ENCODE measurements at places on chromosomes 3 and 15.
A peak's percentile ranks its signal among the peaks of the same experiment; 100 is the strongest.

DNA sequence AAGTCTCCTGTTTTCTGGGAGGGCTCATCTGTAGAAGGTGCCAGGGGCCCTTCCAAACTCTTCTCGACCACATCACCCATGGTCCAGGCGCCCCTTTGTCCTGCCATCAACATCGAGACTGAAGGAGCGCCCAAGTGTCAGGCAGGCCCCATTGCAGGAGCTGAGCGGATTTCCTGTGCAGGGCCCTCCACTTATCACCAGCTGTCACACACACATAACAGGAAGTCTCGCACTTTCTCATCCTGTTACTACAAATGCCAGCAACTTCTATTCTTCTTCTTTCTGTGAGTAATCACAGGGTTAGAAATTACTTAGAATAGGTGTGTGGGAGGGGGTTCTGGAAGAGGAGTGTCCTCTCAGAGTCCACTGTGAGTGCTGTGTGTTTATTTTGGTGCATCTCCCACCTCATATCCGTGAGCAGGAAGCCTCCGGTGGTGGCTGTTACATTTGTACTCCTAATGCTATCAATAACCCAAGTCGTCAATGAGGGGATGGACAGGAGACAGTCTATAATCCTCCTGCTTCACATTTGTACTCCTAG is at the start of gene KLHL6:
Gene KLHL6 (minus strand): TSS at position 166 of the 541 bp plus-strand sequence. CDS start 53 bp downstream, at position 113.
- no peak for DNase-seq

- no peak for DNase-seq
Observed at GRCh38 chr15:63226966-63227401, 37.6 kb downstream of the RAB8B start.

- DNase-seq = no peak
Observed at GRCh38 chr15:68249058-68249713, 19.7 kb upstream of the CLN6 start.

- no peak for DNase-seq
Observed at GRCh38 chr15:80619680-80620079, 75.4 kb upstream of the ABHD17C start.

DNA sequence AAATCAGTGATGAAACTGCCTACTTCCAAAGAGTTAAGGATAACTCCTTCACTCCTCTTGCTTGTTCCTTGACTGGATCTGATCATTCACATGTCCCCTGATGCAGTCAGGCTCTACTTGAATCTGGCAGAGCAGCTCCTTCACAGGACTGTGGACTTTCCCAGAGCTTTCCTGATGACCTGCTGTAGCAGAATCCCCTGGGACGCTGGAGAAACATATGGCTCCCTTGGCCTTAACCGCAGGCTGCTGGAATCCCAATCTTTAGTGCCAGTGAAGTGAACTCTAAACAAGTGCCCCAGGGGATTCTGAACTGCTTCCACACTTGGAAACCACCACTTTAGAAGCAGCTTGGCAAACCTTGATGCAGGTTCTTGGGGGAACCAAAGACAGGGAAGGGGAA is 217.8 kb downstream of the CHST2 start:
- peak; percentile 42 for DNase-seq
